ENCODE measurements at places on chromosomes 5 and 9.

GRCh38 chr5:142852416-142853198 lies 82.4 kb downstream of the ARHGAP26 start:
- DNase-seq: no peak

DNA sequence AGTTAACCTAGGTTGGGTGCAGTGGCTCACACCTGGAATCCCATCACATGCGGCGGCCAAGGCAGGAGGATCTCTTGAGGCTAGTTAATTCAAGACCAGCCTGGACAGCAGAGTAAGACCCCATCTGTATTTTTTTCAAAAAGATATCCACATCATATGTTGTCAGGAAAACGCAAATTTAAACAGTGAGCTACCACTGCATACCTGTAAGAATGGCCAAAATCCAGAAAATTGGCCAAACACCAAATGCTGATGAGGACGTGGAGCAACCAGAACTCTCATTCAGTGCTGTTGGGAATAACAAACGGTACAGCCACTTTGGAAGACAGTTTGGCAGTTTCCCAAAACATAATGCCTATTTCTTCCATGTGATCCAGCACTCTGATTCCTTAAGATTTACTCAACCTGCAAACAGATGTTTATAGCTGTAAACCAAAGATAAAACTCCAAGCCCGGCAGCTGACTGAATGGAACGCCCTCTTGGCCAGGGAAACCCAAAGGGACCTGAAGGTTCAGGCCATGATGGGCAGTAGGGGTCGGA lies 12.4 kb downstream of the CEL start:
- DNase-seq: no peak

DNA sequence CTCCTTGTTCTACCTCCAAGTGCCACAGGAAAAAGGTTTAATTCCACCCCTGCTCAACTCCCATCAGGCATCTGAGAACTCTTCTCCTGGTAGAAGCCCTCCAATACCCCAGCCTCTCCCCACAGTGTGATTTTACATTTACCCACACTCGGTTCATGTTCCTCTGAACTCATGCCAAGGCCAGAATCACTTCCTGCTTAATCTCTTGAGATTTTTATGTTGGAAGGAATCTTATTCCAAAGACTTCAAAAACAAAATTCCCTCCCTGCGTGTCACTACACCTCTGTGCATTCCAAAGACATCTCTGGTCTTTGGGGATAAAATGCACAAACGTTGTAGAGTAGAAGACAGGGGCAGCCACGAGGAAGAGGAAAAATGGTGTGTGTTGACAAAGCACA lies 186.8 kb downstream of the ACTL7B start:
- no peak for DNase-seq

- no peak for DNase-seq
These were observed 70.6 kb upstream of the PTPN3 start for GRCh38 chr9:109568568-109569210.

DNA sequence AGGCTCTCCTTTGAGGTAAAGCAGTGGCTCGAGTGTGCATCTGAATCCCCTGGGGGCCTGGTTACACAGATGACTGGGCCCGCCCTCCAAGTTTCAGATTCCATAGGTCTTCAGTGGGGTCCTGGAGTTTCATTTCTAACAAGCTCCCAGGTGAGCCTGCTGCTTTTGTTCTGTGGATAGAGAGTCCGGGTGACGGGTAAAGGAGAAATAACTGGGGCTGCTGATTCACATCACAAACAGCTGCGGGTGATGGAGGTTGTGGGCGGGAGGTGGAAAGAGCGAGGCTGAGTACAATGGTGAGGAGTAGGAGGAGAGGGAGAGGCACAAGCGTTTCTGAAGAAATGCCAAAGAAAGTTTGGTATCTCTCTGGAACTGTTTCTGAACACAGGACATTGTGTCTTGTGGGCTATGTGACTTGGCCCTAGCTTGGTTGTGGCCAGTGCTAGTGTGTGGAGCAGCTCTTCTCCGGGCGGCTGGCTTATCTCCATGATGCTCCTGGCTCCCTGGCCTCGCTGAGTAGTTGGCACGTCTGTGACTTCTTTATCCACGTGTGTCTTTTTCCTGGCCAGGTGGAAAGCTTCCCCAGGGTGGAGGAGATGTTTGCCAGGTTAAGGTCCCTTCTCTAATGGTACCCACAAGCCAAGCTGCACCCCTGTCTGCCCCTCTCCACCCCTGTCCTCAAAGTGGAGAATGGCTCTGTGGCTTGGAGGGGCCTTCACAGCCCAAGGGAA lies 61.7 kb downstream of the HSPA4 start:
- no peak for DNase-seq

GRCh38 chr9:125486576-125486975 lies 220.4 kb downstream of the MAPKAP1 start:
- DNase-seq: no peak

DNA sequence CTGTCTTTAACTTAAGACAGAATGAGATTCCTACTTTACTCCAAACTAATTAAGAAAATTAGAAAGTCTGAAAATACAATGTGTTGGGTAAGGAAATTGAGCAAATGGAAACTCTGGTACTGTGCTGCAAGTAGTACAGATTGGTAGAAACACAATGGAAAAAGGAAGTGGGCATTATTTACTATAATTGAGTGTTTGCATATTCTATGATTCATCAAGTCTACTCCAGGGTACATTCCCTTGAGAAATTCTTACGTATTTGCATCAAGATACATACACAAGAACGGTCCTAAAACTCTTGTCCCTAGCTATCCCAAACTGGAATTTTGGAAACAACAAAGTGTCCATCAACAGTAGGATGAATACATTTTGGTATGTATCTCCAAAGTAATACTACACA lies 123.5 kb upstream of the TARS1 start:
- no peak for DNase-seq

- no peak for DNase-seq
These were observed 8.8 kb downstream of the DMRT2 start for GRCh38 chr9:1058826-1059487.

DNA sequence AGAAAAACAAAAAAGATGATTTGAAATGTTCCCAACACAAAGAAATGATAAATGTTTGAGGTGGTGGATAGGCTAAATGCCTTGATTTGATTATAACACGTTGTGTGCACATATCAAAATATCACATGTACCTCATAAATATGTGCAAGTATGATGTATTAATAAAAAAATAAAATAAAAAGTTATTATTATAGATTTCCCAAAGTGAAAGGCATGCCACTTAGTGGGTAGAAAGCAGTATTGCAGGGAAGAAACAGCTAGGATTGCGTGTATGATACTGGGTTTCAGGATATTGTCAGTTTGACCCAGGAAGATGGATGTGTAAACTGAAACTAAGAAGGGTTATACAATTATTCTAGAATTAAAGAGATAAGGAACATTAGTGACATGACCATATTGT lies 3.6 kb upstream of the TMEM38B start:
- no peak for DNase-seq

GRCh38 chr5:77960305-77960704 lies 184.2 kb upstream of the TBCA start:
- no peak for DNase-seq

- no peak for DNase-seq
These were observed 31.2 kb upstream of the SLC28A3 start for GRCh38 chr9:84371737-84372136.

GRCh38 chr5:37840053-37841034 lies 503 bp upstream of the GDNF start:
- peak; percentile 43 for DNase-seq

GRCh38 chr5:158908425-158909220 lies 191.1 kb downstream of the EBF1 start:
- no peak for DNase-seq
